Activated CD4-positive, alpha-beta memory T cell treated with anti-CD3 and anti-CD28 coated beads for 36 hours (primary cell): ENCODE measurements at places on chromosomes 5 and 9. TPM values are rescaled to one million over a fixed set of nuclear protein-coding genes. Genes with fewer than 3 reads are reported as not detected.

DNA sequence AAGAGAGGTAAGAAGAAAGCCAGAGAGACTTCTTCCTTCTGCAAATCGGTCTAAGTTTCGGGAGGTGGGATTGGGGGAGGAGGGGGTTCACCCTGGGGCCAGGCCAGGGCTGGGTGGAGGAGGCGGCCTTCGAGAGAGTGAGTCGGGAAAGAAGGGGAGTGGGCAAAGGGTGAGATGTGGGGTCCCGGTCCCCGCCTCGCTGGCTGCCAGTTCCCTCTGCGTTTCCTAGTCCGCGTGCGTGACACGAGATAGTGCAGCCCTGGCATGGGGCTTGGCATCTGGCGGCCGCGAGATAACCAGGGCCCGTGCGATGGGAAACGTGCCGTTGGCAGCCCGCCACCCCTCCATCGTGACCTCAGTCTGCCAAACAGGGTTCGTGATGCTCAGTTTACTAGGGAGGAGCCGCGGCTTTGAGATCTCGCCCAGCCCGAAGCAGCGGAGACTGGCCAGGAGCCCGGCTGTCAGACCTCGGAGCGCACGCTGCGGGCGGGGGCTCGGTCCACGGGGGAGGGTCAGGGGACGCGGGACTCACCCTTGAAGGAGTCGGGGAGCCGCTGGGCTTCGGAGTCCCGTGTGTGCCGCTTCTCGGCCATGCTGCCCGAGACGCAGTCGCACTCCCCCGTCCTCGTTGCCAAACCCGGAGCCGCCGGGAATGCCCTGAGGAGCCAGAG lies at the start of gene STOM:
Gene STOM, minus strand, starts transcription at position 656 of the 671 bp plus-strand sequence. Its CDS starts 63 bp downstream, at position 593.
- H3K4me1 ChIP-seq: peaks cover 58% of the 10 kb centered on the region
- no peaks in the 10 kb centered on the region for H3K27me3 ChIP-seq
- H3K4me3 ChIP-seq: peak within 1 kb of the TSS; percentile 93
- peak; percentile 79 for DNase-seq
- H3K36me3 ChIP-seq: peaks cover 9% of the 10 kb centered on the region

DNA sequence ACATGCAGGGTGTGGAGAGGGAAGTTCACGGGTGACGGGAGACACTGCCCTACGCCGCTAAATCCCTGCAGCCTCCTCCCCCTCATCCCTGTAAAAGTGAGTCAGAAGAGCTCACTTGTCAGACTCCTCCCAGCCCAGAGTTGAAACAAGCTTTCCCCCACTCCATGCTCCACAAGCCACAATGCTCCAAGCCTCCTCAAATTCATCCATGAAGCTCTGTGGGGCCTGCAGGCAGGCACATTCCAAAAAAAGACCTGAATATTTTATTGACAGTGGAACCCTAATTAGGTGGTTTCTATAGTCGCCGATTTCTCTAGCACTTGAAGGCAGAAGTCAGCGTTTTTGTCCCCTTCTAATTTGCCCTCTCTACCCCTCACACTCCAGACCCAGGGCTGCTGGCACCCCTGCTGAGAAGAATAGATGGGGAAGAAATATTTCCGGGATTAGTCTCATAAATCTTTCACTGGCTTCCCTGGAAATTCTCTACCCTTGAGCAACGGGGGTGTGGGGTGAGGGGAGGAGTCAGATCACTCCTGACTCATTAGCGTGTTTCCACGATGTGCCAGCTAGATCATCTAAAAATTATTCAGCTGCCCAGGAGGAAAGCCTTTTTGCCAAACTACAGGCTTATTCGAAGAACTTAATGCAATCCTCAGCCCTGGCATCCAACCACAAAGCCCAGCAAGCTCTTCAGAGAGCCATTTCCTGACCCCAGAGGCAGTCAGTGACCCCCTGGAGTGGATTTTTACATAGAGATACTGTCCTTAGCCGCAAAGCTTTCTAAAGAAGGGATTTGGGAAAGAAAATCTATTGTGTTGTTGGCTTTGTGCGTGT lies 97.1 kb downstream of the ENC1 start:
- H3K27ac ChIP-seq: no peak overlapping the region
- no peak overlapping the region for H3K4me3 ChIP-seq
- no peaks in the 10 kb centered on the region for H3K36me3 ChIP-seq

GRCh38 chr5:150487199-150488061 lies 20.5 kb upstream of the NDST1 start:
- H3K4me1 ChIP-seq: peaks cover 7% of the 10 kb centered on the region
- H3K27me3 ChIP-seq: peaks cover 16% of the 10 kb centered on the region
- no peak for DNase-seq
- no peaks in the 10 kb centered on the region for H3K36me3 ChIP-seq
- no peak overlapping the region for H3K27ac ChIP-seq

DNA sequence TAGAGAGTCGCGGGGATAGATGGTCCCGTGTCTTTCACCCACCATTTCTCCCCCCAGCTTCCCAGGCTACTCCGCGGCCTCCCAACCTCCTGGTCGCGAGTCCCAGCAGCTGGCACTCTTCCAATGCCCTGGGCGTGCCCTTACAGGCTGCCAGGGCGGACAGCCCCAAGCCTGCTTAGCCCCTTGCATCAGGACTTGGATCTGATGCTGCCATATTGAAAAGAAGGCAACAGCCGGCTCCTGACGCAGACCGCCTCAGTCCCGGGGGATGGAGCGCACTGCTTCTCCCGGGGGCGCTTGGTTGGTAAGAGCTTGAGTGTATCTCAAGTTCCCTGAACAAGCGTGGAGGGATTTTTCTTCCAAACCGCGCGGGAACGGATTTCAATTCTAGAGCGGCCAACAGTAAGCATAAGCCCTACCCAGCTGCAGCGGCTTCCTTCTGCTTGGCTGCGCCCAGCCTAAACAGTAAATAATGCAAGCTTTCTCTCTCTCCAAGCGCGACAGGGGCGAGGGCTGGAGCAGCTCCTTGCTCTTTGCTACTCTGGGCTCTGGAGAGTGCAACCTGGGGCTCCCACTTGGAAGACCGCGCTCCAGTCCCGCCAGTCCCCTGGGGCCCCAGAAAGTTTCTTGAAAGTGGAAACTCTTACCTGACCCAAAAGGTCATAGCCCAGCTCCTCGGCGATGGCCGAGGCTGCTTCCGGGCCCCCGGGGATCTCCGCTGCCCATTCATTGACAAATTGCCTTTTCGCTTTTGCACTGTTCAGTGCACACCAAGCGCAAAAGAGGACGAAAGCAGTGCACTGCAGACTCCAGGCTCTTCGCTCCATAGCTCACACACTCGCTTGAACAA lies 607 bp downstream of the PCSK1 start:
- peaks cover 19% of the 10 kb centered on the region for H3K4me1 ChIP-seq
- H3K27ac ChIP-seq: no peak overlapping the region
- no peak for DNase-seq
- H3K27me3 ChIP-seq: peaks cover 57% of the 10 kb centered on the region
- no peaks in the 10 kb centered on the region for H3K36me3 ChIP-seq
- H3K4me3 ChIP-seq: no peak overlapping the region

DNA sequence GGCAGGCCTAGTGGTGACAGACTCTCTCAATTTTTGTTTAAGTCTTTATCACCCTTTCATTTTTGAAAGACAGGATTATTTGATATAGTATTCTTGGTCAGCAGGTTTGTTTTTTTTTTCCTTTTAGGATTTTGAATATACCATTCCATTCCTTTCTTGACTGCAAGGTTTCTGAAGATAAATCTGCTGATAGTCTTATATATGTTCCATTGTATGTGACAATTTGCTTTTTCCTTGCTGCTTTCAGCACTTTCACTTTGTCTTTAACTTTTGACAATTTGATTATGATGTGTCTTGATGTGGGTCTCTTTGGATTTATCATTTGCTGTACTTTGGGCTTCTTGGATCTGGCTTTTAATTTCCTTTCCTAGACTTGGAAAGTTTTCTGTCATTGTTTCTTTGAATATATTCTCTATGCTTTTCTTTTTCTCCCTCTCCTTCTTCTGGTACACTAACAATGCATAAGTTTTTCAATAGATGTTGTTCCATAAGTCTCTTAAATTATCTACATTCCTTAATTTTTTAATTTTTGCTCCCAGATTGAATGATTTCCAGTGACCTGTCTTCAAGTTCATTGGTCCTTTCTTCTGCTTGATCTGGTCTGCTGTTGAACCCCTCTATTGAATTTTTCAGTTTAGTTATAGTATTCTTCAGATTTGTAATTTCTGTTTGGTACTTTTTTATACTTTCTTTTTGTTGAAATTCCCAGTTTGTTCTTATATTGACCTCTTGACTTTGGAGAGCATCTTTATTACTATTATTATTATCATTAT lies 14.6 kb upstream of the FBXW2 start:
- H3K4me3 ChIP-seq: no peak overlapping the region
- H3K27ac ChIP-seq: no peak overlapping the region
- no peaks in the 10 kb centered on the region for H3K27me3 ChIP-seq
- H3K4me1 ChIP-seq: no peaks in the 10 kb centered on the region

- no peaks in the 10 kb centered on the region for H3K4me1 ChIP-seq
- no peaks in the 10 kb centered on the region for H3K36me3 ChIP-seq
- no peak overlapping the region for H3K27ac ChIP-seq
These were observed 179.9 kb downstream of the GLIS3 start for GRCh38 chr9:4119778-4120554.

GRCh38 chr9:124296094-124296493 lies 38.3 kb downstream of the NEK6 start:
- H3K27me3 ChIP-seq: no peaks in the 10 kb centered on the region
- peaks cover 24% of the 10 kb centered on the region for H3K4me1 ChIP-seq
- H3K4me3 ChIP-seq: no peak overlapping the region
- no peak for DNase-seq
- H3K36me3 ChIP-seq: no peaks in the 10 kb centered on the region
- no peak overlapping the region for H3K27ac ChIP-seq

GRCh38 chr5:157481265-157481664 lies 21.3 kb downstream of the NIPAL4 start:
- H3K4me3 ChIP-seq: no peak overlapping the region
- peak overlapping the region; percentile 29 for H3K27ac ChIP-seq
- H3K4me1 ChIP-seq: peaks cover 29% of the 10 kb centered on the region
- H3K27me3 ChIP-seq: no peaks in the 10 kb centered on the region

- H3K27ac ChIP-seq: no peak overlapping the region
- H3K36me3 ChIP-seq: peaks cover 10% of the 10 kb centered on the region
- H3K4me3 ChIP-seq: peak overlapping the region; percentile 76
- peaks cover 42% of the 10 kb centered on the region for H3K4me1 ChIP-seq
These were observed 828 bp downstream of the ZSWIM6 start for GRCh38 chr5:61332851-61333320.

DNA sequence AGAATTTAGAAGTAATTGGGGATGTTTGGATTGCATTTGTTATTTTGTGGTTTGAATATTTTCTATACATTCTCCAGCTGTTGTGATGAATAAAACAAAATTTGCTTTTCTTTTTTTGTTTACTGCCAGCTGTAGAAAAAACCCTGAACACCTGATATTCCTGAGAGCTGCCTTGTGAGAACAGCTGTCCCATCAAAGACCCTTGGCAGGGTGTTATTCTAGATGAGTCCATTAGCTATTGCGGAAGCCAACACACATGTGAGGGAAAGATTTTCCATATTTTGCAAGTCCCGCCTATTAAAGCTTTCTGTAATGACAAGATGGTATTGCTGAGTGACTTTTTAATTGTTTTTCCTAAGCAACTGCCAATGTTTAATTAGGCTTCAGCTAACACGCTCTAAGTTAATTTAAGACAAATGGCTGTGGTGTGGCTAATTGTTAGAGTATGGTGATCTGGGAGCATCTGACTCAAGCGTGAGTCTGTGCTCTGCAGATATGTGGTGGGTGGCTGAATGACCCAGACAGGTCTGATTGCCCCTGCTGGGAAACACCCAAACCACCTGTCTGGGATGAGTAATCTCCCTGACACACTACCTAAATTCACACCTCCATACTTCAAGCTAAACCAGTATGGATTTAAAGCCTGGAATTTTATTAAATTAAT lies 86.5 kb upstream of the PRLR start:
- peaks cover 8% of the 10 kb centered on the region for H3K27me3 ChIP-seq
- H3K4me3 ChIP-seq: no peak overlapping the region
- peak; percentile 15 for DNase-seq
- H3K36me3 ChIP-seq: no peaks in the 10 kb centered on the region
- peaks cover 9% of the 10 kb centered on the region for H3K4me1 ChIP-seq
- H3K27ac ChIP-seq: no peak overlapping the region

DNA sequence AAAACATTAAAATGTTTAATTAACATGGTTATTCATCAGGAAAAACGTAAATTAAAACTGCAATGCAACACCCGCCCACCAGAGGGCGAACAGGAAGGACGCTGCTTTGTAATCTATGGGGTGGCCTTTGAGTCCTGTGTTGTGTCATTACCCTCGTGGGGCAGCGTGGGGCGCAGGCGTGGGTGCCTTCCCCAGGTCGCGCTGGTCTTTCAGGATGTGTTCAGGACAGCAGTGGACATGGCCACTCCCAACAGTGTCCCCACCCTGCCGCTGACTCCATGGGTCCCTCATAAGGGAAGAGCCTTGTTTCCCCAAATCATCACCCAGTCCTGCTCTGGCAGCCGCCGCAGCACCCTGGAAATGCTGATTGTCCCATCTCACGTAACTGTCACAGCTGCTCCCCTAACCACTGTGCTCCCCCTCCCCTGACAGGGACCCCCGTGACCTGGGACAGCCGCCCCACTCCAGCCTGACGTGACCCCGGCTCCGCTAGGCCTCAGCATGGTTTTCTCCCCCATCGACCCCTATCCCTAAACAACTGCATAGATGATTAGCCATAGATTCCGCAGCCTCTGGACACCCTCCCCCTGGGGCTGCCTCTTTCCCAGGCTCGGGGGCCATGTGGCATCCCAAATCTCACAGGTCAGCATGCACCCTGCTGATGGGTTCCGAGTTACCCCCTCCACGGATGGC lies 36.4 kb downstream of the GLT6D1 start:
- H3K36me3 ChIP-seq: no peaks in the 10 kb centered on the region
- no peak overlapping the region for H3K4me3 ChIP-seq
- no peaks in the 10 kb centered on the region for H3K4me1 ChIP-seq
- peak; percentile 66 for DNase-seq
- H3K27me3 ChIP-seq: peaks cover 12% of the 10 kb centered on the region

DNA sequence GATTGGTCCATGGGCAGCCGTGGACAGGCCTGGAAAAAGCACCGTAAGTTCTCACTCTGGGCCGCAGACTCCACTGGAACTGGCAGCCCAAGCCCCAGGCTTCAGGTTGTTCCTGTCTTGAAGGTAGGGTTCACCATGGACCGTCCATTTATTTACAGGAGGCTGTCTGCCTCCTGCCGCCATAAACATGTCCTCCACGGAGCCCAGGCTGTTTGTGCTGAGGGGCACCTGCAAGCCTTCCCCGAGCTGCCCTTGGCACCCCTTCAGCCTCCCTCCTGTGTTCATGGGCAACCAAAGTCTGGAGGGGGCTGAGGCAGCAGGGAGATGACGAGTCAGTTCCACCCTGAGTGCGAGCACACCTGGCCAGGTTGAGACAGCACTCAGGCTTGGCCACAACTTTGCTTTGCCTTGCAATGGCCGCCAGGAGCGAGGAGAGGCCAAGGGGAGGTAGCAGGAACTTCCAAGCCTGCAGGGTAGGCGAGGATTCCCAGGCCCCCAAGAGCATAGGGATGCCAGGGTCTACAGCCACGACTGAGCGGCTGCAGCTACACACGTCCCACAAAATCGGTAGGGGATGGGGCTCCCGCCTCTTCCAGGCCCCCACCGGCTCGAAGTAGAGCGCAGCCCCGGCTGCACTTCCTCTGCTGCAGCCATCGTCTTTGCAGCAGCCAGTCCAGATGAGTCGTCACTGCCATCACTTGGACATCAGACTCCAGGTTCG lies 1625.6 kb upstream of the ACO1 start:
- H3K4me1 ChIP-seq: no peaks in the 10 kb centered on the region
- no peak for DNase-seq
- H3K4me3 ChIP-seq: no peak overlapping the region

TOR4A gene
- total RNA-seq: 6.8 TPM

PTGR1 gene
- total RNA-seq: 4.8 TPM

ARL14EPL gene
- not detected for total RNA-seq

TERT gene
- total RNA-seq: 4.7 TPM

SPATA31D3 gene
- total RNA-seq: not detected

PDGFRB gene
- total RNA-seq: 0.34 TPM

PCDHGB4 gene
- total RNA-seq: 0.07 TPM
